Motor neuron (in vitro differentiated cells): ENCODE measurements at places on chromosomes 3 and 15.

DNA sequence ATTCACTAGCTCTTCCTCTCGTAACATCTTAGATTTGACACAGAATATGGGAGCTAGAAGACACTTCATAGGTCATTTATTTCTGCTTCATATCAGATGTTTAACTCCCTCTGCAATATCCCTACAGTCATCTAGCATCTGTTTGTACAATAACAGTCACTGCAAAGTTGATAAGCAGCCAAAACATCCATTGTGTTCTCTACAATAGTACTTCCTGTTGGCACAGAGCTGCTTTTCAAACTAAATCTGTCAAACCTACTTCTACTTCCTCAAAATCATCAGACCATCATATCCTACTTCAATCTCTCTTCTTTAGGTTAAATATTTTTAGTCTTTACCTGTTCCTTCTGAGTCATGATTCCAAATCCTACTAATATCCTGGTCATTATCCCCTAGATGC is 233.2 kb downstream of the FGF12 start:
- ATAC-seq = no peak

DNA sequence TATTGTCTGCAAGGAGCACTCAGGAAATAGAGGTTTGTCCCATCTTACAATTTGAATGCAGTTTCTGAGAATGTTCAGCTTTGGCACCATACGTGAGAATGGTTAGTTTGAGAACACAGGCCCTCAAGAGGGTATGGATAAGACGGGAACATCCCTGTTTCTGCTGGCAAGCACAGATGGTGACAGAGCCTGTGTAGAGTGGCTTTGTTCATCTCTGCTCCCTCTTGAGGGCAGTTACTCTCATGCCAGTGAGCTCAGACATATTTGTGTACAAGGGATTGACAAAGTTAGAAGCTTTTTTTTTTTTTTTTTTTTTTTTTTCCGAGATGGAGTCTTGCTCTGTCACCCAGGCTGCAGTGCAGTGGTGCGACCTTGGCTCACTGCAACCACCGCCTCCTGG is 71.5 kb upstream of the FILIP1L start:
- ATAC-seq = peak; percentile 27

DNA sequence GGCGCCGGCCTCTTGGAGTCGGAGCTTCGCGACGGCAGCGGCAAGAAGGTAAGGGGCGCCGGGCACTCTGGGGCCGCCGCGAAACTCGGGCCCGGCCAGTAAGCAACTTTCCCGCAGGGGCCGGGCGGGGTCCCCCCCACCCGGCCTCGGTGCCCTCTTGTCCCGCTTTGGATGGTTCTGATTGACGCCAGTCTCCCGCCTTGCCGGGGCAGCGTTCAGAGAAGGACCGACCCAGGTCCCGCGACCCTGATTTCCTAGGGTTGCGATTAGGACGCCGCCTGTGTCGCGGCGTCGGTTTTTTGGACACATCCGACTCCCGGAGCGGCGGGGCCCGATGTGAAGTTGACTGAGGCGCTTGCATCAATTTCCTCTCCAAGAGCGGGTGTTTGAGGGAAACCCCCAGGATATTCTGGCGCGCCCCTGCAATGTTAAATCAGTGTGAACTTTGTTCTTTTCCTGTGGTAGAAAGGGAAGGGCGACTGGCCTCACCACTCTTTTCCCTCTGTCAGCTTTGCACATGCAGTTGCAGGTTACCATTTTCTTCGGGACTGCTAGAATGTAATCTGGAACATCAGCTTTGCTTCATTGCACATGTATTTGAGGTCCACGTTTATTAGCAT is 755 bp downstream of the PDE8A start:
- ATAC-seq = no peak

DNA sequence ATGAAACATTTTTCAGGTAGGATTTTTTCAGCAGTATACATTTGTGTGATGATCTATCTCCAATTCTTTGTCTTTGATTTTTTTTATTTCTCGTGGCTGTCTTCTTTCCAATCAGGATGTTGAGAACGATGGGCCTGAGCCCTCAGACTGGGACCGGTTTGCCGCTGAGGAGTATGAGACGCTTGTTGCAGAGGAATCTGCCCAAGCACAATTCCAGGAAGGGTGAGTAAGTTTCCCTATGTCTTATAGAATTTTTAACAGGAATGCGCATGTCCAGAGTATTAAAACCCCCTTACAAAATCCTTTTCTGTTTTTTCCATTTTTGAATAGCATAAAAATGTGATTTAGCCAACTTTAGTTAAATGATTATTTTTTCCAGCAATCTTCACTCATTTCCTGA is 90.0 kb downstream of the MSL2 start:
- ATAC-seq = no peak

DNA sequence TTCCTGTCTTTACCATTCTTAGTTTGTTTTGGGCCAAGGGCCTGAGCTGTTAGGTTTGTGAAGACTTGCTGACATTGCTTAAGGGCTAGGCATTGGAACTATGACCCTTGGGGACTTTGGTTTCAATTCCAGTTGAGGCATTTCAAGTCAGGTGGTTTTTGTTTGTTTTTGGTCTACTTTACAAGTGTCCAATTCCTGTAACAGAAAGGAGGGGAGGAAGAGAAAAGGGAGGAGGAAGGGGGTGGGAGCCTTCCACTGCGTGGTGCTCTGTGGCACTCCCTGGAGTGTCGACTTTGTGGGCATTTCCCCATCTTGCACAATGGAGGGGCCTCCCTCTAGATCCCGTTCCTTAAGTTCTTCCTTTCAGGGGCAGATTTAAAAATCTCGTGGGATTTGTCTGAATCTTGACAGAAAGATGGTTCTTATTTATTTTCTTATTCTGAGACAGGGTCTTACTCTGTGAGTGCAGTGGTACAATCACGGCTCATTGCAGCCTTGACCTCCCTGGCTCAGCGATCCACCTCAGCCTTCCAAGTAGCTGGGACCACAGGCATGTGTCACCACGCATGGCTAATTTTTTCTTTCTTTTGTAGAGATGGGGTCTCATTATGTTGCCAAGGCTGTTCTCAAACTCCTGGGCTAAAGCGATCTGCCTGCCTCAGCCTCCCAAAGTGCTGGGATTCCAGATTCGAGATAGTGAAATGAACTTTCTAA is 59.5 kb upstream of the RYK start:
- no peak for ATAC-seq

DNA sequence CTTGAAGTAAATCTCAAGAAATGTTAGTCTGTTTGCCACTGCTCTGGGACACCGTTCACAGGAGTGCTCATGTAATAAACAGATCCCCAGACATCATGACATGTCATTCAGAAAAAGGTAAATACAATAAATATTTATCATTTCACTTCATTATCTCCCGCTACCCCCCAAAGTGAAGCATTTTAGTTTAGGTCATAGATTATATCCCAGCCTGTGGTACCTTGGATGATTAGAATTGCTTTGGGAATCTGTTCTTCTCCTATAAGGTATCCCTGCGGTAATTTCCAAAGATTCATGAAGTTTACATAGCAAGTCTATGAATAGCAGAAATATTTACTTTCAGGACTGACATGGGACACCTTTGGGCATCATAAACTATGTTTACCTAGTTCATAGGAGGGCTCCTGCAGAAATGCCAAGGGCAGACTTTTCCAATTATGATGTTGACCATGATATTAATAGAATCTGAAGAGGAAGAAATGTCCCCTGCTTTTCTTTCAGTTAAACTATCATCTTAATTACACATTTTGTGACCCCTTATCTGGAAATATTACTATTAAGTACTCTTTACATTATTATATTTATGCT is 268.0 kb downstream of the NAALADL2 start:
- no peak for ATAC-seq

GRCh38 chr15:95687061-95687460 is 643.4 kb upstream of the NR2F2 start:
- ATAC-seq = no peak

DNA sequence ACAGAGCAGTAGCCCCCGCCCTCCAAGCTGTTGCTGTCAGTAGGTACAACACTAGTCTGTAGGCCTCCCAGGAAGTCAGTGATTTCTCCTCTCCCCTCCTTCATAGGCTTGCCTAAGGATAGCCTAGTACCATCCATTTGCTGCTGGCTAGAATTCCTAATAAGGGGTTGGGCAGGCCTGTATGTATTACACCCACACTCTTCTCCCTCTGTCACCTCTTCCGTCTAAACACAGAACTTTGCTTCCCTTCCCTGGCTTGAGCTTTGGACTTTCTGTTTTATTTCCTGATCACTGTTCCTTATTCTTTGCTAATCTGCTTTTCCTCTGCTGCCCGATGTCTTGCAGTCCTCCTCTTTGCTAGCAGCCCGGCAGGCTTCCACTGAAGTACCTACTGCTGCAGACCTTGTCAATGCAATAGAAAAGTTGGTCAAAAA is 93.4 kb upstream of the UMPS start:
- no peak for ATAC-seq

DNA sequence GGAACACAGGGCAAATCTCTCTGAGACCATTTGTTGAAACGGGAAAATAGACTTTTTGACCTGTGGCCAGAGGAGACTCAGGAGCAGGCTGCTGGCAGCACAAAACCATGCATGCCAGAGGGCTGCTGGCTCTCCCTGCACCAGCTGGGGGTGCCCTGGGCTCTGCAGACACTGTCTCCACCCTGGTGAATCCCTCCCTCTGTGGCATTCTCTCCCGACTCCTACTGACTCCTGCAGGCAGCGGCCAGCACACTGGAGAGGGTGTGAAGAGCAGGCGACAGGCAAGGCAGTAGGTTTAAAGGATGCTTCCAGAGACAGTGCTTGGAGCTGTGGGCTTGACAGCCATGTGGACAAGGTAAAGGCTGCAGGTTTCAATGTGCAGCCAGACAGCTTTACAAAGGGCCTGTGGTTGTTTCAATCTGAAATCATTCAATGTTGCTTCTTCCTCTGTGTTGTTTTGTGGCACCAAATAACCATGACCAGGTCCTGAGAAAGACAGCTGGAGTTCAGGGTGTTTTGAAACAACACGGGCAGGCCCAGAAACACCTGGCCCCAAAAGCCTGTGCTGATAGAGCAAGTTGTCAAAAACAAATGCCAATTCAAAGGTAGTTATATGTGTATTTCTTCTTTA is 431.0 kb upstream of the ATP10A start:
- peak; percentile 67 for ATAC-seq

DNA sequence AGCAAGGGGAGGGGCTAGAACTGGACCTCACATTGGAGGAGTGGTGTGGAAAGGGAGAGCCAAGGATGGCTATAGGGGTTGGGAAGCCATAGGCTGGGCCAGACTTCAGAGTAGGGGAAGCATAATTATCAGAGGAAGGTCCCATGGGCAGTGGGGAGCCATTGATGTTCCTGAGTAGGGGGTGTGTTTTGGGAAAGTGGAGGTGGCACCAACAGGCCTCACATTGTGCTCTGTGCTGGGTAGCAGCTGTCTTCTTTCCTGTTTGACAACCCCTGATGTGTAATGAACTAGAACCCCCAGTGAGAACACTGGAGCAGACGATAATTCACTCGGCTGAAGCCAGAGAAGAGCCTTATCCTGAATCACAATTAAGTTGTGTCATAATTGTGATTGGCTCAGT is 41.2 kb downstream of the SLC6A11 start:
- no peak for ATAC-seq

DNA sequence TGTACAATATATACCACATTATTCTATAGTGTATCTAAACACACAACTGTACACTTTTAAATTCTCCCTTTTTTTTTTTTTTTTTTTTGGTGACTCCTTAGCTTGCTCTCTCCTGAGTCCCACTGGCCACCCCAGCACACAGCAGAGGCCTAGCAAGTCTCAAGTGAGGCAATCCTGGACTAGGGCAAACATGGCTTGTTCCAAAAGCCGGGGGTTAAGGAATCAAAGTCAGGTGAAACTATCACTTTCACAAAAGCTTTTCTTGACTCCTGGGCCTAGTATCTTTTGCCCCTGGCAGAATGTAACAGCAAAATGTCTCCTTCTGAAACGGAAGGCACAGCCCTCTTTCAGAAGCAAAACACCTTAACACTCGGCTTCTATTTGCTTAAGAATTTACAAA is 5.8 kb downstream of the EOMES start:
- ATAC-seq = no peak
